Hepatocyte (in vitro differentiated cells): ENCODE measurements at places on chromosomes 5 and 9.

- H3K4me3 ChIP-seq, result no peak overlapping the region
- H3K27ac ChIP-seq, result no peak overlapping the region
- DNase-seq, result no peak
- no peaks in the 10 kb centered on the region for H3K27me3 ChIP-seq
Measured at GRCh38 chr9:135228345-135228982, 141.0 kb downstream of the OLFM1 start.

DNA sequence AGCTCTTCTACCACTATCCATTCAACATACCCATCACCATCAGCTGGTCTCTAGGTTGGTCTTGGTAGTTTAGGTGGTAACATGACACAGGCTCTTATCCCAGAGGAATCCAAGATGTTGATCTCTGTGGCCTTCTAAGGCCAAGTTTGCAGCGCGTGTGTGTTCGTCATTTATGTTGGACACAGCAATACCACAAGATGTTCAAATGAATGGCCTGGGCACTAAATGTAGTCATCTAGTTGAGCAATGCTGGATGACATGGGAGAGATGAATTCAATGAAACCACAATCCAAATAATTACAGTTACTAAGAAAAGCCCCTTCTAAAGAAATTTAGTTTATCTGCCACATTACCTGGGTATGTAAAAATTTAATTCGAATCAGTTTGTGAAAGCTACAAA is 292.4 kb downstream of the MRPS30 start:
- H3K36me3 ChIP-seq, result no peaks in the 10 kb centered on the region
- no peaks in the 10 kb centered on the region for H3K27me3 ChIP-seq
- H3K27ac ChIP-seq, result no peak overlapping the region
- no peaks in the 10 kb centered on the region for H3K4me1 ChIP-seq

DNA sequence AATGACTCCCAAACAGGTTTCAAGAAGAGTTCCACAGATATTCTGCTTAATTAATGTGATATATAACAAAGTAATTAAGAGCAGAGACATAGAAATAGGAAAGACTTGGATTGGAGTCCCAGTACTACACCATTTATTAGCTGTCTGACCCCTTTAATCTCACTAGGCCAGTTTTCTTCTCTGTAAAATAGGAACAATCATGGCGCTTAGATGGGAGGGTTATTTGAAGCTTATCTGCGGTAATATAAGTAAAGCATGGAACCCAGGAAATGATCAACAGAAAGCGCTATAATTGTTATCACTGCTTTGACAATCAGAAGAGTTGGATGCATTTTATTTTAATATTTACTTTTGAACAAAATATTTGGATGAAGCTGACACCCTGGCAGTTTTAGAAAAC is 71.3 kb upstream of the IFNE start:
- no peak overlapping the region for H3K4me3 ChIP-seq
- H3K27ac ChIP-seq, result no peak overlapping the region
- no peaks in the 10 kb centered on the region for H3K4me1 ChIP-seq
- H3K36me3 ChIP-seq, result no peaks in the 10 kb centered on the region

DNA sequence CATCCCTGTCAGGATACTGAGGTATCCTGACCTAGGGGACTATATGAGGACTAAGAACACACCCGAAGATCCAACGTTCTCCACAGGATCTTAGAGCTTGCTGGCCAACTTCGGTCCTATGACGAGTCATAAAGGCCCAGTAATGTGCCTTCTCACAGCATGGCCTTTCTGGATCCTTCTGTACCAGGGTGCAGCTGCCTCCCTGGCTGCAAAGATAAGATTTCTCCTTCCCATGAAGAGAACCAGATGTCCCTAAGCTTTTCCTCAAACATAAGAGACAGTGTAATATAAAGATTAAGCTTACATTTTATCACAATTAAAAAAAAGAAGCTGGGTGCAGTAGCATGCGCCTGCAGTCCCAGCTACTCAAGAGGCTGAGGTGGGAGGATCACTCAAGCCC is 18.3 kb downstream of the EPB41L4B start:
- H3K4me1 ChIP-seq, result peaks cover 22% of the 10 kb centered on the region
- H3K4me3 ChIP-seq, result no peak overlapping the region
- H3K27ac ChIP-seq, result no peak overlapping the region
- DNase-seq, result no peak
- no peaks in the 10 kb centered on the region for H3K27me3 ChIP-seq

GRCh38 chr9:27394154-27394825 is 97.3 kb upstream of the EQTN start:
- no peak for DNase-seq
- H3K27ac ChIP-seq, result peak overlapping the region; percentile 73
- H3K36me3 ChIP-seq, result no peaks in the 10 kb centered on the region
- peaks cover 23% of the 10 kb centered on the region for H3K4me1 ChIP-seq

- no peaks in the 10 kb centered on the region for H3K4me1 ChIP-seq
- no peak for DNase-seq
- H3K4me3 ChIP-seq, result no peak overlapping the region
- H3K27me3 ChIP-seq, result no peaks in the 10 kb centered on the region
Measured at GRCh38 chr5:126615286-126615685, 14.5 kb downstream of the PHAX start.

DNA sequence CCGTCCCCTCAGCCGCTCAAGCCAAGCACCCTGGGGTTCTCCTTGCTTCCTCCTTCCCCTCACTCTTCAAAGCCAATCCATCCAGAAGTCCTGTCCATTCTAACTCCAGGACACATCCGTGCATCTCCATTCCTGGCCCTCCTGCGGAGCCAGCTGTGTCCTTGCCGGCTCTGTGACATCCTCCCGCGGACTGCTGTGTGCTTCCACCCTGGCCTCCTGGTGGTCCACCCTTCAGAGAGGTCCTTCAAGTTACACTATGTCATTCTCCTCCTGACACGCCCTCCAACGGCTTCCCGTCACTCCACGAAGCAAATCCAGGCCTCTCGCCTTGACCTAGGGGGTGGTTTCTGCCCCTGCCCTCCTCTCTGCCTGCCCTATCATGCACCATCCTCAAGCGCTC is 13.0 kb upstream of the SCGB3A1 start:
- H3K4me1 ChIP-seq, result no peaks in the 10 kb centered on the region
- H3K27me3 ChIP-seq, result no peaks in the 10 kb centered on the region
- H3K27ac ChIP-seq, result no peak overlapping the region
- no peak for DNase-seq

- no peaks in the 10 kb centered on the region for H3K36me3 ChIP-seq
- H3K27ac ChIP-seq, result no peak overlapping the region
- H3K4me3 ChIP-seq, result no peak overlapping the region
- H3K4me1 ChIP-seq, result no peaks in the 10 kb centered on the region
- DNase-seq, result no peak
Measured at GRCh38 chr9:104287253-104287878, 193.3 kb downstream of the SMC2 start.

DNA sequence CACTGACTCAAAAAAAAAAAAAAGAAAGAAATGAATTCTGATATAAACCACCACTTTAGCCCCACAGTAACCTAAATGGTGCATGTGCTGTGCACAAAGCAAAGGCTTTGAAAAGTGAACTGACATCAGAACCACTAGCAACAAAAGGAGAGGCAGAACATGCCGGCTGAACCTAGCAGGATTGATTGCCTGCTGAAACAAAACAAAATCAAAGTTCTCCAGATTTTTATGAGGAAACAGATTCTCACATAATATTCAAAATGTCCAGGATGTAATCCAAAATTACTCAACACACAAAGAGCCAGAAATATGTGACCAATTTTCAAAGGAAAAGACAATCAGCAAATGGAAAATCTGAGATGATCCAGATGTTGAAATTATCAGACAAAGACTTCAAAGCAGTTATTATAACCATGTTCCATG is 37.9 kb downstream of the UBTD2 start:
- H3K27me3 ChIP-seq, result no peaks in the 10 kb centered on the region
- H3K4me1 ChIP-seq, result no peaks in the 10 kb centered on the region
- no peak overlapping the region for H3K27ac ChIP-seq
- H3K36me3 ChIP-seq, result no peaks in the 10 kb centered on the region
- DNase-seq, result no peak

- no peaks in the 10 kb centered on the region for H3K4me1 ChIP-seq
- no peak for DNase-seq
- no peaks in the 10 kb centered on the region for H3K36me3 ChIP-seq
Measured at GRCh38 chr5:32559411-32559810, 25.9 kb upstream of the SUB1 start.

- no peaks in the 10 kb centered on the region for H3K27me3 ChIP-seq
- H3K27ac ChIP-seq, result no peak overlapping the region
- DNase-seq, result no peak
- H3K36me3 ChIP-seq, result no peaks in the 10 kb centered on the region
- H3K4me1 ChIP-seq, result no peaks in the 10 kb centered on the region
- no peak overlapping the region for H3K4me3 ChIP-seq
Measured at GRCh38 chr9:22208846-22209585, 199.9 kb upstream of the CDKN2B start.

GRCh38 chr5:172052450-172053236 is 46.2 kb upstream of the FBXW11 start:
- H3K27ac ChIP-seq, result no peak overlapping the region
- H3K36me3 ChIP-seq, result no peaks in the 10 kb centered on the region
- H3K4me1 ChIP-seq, result no peaks in the 10 kb centered on the region

DNA sequence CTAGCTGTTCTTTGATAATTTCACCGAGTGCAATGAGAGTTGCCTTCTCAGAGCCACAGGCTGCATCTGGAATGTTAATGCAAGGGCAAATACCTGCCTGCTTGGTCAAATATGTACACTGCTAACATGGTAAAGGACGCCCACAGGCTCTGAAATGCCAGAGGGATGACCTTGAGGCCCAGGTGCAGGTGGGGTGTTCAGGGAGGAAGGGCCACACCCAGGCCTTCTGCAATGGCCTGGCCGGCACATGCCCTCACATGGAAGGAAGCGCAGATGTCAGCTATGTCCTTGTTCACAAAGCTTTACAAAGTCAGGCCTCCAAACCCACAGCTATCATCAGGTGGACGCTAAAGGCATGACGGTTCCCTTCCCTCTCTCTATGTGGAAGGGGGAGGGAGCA is 48.6 kb downstream of the HRH2 start:
- peaks cover 13% of the 10 kb centered on the region for H3K4me1 ChIP-seq
- DNase-seq, result peak; percentile 72
- H3K36me3 ChIP-seq, result no peaks in the 10 kb centered on the region
- H3K27me3 ChIP-seq, result no peaks in the 10 kb centered on the region
- H3K4me3 ChIP-seq, result no peak overlapping the region

- peaks cover 25% of the 10 kb centered on the region for H3K4me1 ChIP-seq
- H3K27me3 ChIP-seq, result no peaks in the 10 kb centered on the region
- peak within 1 kb of the TSS; percentile 98 for H3K27ac ChIP-seq
Measured at GRCh38 chr9:35072461-35073278, at the start of gene VCP. Gene VCP, minus strand, starts transcription at chr9:35072625. Its CDS starts 272 bp downstream, at chr9:35072353.

- no peaks in the 10 kb centered on the region for H3K36me3 ChIP-seq
- peaks cover 31% of the 10 kb centered on the region for H3K4me1 ChIP-seq
- H3K4me3 ChIP-seq, result no peak overlapping the region
- no peak overlapping the region for H3K27ac ChIP-seq
- H3K27me3 ChIP-seq, result no peaks in the 10 kb centered on the region
- DNase-seq, result peak; percentile 74
Measured at GRCh38 chr5:179801304-179802206, 5.1 kb downstream of the MGAT4B start.

- H3K36me3 ChIP-seq, result no peaks in the 10 kb centered on the region
- H3K4me3 ChIP-seq, result no peak overlapping the region
- peaks cover 32% of the 10 kb centered on the region for H3K4me1 ChIP-seq
- no peaks in the 10 kb centered on the region for H3K27me3 ChIP-seq
- no peak overlapping the region for H3K27ac ChIP-seq
Measured at GRCh38 chr9:95727947-95728520, 147.5 kb upstream of the ERCC6L2 start.

- H3K4me1 ChIP-seq, result no peaks in the 10 kb centered on the region
- H3K27me3 ChIP-seq, result no peaks in the 10 kb centered on the region
- H3K36me3 ChIP-seq, result no peaks in the 10 kb centered on the region
- no peak overlapping the region for H3K27ac ChIP-seq
Measured at GRCh38 chr5:80357671-80358070, 37.9 kb downstream of the SPZ1 start.

GRCh38 chr5:83718195-83718825 is 2.3 kb downstream of the HAPLN1 start:
- peak; percentile 85 for DNase-seq
- peaks cover 10% of the 10 kb centered on the region for H3K4me1 ChIP-seq
- H3K4me3 ChIP-seq, result no peak overlapping the region
- H3K27me3 ChIP-seq, result no peaks in the 10 kb centered on the region

- no peaks in the 10 kb centered on the region for H3K27me3 ChIP-seq
- H3K27ac ChIP-seq, result peak overlapping the region; percentile 2
- no peak overlapping the region for H3K4me3 ChIP-seq
- DNase-seq, result no peak
Measured at GRCh38 chr5:123155446-123155960, 66.5 kb downstream of the PRDM6 start.

DNA sequence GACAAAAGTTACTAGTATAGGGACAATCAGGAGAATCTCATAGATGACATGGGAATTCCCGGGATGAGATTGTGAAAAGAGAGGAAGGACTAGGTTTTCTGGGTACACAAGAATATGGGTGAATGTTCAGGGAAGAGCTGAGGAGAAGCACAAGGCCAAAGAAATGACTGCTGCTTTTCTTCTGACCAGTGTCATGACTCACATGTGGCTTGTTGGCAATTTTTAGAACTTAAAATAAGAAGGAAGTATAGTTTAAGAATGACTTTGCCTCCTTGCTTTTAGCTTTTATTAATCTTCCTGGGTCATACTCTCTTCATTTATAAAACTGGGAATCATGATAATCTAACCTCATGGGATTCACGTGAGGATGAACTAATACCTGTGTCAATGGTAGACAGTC is 652.4 kb upstream of the MEF2C start:
- H3K4me3 ChIP-seq, result no peak overlapping the region
- H3K4me1 ChIP-seq, result no peaks in the 10 kb centered on the region
- DNase-seq, result no peak

DNA sequence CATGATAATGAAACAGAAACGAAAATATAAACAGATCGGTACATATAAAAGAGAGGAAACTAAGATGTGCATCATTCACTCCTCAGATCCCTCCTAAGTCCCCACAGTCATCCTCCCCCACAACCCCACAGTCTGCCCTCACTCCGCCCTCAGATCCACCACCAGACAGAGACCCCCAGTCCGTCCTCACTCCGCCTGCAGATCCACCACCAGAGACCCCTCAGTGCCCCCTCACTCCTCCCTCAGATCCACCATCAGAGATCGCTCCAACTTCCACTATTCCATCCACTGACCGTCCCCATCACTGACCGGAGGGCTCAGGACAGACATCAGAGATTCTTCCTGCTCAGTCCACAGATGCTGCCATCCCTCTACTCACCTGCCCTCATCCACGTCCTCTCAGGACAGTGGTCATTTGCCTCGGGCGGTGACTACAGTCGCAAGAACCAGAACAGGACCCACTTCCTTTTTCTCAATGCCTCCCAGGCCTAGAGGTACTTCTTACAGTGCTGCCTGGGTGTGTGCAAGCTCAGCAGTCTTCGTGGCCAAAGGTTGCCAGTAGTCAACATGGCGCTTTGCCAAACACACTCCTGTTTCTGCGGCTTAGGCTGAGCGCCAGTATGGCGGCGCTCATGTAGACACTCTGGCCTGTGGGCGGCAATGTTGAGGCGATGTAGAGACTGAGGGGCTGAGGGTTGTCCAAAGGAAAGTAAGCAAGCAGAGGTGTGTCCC is 8.3 kb upstream of the SPATA31C1 start:
- no peaks in the 10 kb centered on the region for H3K4me1 ChIP-seq
- H3K36me3 ChIP-seq, result no peaks in the 10 kb centered on the region
- no peak overlapping the region for H3K4me3 ChIP-seq
- peak; percentile 17 for DNase-seq

GRCh38 chr5:125708583-125708982 is 714.6 kb upstream of the GRAMD2B start:
- no peaks in the 10 kb centered on the region for H3K36me3 ChIP-seq
- H3K4me3 ChIP-seq, result no peak overlapping the region
- H3K27ac ChIP-seq, result no peak overlapping the region
- no peaks in the 10 kb centered on the region for H3K4me1 ChIP-seq
- H3K27me3 ChIP-seq, result no peaks in the 10 kb centered on the region
